ENCODE measurements at places on chromosomes 3 and 15. TPM values are rescaled to one million over a fixed set of nuclear protein-coding genes. Genes with fewer than 3 reads are reported as not detected.
A peak's percentile ranks its signal among the peaks of the same experiment; 100 is the strongest.

DNA sequence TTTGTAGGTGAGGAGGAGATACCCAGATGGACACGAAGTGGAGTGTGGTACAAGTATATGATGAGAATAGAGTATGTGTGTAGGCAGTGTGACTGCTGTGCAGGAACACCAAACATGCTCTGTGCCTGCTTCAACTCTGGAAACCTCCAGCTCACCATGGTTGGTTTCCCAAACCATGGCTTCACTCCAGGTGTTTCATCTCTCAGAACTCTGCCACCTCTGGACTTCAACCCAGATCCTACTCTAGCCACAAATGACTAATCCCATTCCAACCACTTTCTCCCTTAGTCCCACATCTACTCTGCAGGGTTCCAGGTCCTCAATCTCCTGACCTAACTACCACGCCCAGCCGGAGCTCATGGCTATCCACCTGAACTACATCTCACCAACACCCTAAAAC, 102.1 kb downstream of the RYK start:
- DNase-seq: no peak

- DNase-seq: no peak
Measured at GRCh38 chr3:170826047-170826446, 43.9 kb downstream of the RPL22L1 start.

GRCh38 chr3:186882881-186883685, 40.6 kb downstream of the ADIPOQ start:
- DNase-seq: peak; percentile 24

DNA sequence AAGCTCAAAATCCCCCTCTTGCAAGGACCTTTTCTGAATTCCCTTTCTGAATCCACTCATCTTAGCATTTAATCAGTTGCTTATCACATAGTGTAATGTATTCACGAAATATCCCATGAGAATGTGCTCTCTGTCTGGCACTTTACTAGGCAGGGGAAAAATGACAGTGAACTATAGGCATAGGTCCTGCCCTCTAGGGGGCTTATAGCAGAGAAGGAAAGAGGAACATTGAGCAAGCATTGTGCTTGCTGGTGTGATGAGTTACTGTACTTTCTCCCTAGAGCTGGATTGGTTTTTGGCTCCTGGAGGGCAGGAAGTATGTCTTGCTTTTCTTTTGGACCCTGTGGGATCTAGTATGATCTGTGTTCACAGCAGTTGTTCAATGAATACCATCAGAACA, 26.5 kb downstream of the DUOX2 start:
- no peak for DNase-seq

GRCh38 chr3:16441371-16441875, 72.1 kb downstream of the RFTN1 start:
- no peak for DNase-seq

GRCh38 chr3:152578769-152579168, 256.2 kb upstream of the P2RY1 start:
- no peak for DNase-seq

DNA sequence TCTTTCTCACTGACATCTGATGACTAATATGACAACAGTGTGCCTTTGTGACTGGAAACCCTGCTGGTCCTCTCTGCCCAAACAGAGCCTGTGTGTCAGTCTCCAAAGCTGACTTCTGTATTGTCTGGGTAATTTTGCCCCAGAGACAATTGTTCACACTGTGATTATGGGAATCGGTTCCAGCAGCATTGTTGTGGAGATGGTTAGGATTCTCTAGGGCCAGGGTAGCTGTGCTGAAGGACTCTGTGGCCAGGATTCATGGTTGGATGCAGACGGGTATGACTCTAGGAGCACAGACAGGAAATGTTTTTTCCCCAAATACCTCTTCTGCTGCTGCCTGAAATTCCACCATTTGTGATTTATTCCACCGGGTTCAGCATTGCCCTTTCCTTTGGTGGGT, 57.5 kb upstream of the ITGA11 start:
- DNase-seq: no peak

- DNase-seq: no peak
Measured at GRCh38 chr3:161599697-161600096, 103.1 kb downstream of the OTOL1 start.

- DNase-seq: no peak
Measured at GRCh38 chr3:81521855-81522254, 239.6 kb downstream of the GBE1 start.

- no peak for DNase-seq
Measured at GRCh38 chr3:38170722-38171121, 5.4 kb downstream of the OXSR1 start.

DNA sequence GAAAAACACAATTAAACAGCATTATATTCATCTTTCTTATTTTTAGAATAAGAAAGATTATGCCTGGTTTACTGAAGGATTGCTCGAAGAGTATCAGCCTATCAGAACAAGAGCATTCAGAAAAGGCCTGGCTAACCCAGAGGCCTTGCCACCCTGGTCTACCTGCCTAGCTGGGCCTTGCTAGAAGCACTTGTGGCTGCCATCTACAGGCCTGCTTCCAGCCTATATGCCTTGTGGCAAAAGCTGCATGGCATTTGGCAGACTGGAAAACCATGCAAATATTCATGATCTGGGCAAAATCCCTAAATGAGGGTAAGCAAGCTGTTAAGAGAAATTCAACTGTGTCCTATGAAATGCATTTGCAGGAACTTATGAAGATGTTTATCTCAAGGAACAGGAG, 9.3 kb upstream of the ATP13A4 start:
- no peak for DNase-seq

DNA sequence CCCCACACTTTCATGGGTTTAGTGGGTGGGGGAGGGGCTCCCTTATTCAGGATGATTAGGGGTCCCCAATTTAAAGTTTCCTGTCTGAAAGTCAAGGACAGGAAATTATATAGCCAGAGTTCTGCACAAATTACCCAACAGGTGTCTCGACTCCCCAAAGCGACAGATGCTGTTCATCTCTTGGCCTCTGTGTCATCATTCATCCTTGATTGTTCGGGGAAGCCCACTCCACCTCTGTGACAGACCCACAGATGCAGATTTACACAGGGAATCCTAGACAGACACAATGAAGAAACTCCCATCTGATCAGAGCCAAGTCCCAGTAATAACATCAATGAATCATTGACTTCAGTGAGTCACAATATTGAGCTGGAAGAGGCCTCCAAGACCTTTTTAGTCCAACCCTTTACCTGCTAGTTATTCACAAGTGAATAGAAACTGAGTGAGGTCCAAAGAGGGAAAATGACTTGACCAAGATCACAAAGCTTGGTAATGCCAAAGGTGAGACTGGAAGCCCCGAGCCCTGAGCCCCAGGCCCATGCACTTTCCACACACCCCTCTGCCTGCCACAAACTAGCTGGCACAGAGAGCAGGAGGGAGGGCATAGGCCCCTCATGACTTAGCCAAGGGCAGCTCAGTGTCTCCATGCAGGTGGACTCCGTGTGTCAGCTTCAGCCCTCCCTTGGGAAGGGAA, 7.9 kb upstream of the SRP14 start:
- DNase-seq: no peak

Gene CIB2
- total RNA-seq: 1.4 TPM

Gene GOLGA6L1
- total RNA-seq: not detected

Gene IMPG2
- 0.29 TPM for total RNA-seq

Gene NTRK3
- total RNA-seq: not detected

Gene TUSC7
- not detected for total RNA-seq

Gene CLDN16
- not detected for total RNA-seq

Gene EPB42
- total RNA-seq: not detected

Gene WHAMM
- 12.5 TPM for total RNA-seq

Gene HERC2
- 44.7 TPM for total RNA-seq

Data from activated CD8-positive, alpha-beta T cell treated with anti-CD3 and anti-CD28 coated beads, Interleukin-2, amount 10 ng/mL, durations not matched to agents 7 days and 5 days (primary cell).